ENCODE measurements at places on chromosomes 3 and 15. TPM values are rescaled to one million over a fixed set of nuclear protein-coding genes. Genes with fewer than 3 reads are reported as not detected.

Gene CCDC13
- total RNA-seq: 0.02 TPM

DNA sequence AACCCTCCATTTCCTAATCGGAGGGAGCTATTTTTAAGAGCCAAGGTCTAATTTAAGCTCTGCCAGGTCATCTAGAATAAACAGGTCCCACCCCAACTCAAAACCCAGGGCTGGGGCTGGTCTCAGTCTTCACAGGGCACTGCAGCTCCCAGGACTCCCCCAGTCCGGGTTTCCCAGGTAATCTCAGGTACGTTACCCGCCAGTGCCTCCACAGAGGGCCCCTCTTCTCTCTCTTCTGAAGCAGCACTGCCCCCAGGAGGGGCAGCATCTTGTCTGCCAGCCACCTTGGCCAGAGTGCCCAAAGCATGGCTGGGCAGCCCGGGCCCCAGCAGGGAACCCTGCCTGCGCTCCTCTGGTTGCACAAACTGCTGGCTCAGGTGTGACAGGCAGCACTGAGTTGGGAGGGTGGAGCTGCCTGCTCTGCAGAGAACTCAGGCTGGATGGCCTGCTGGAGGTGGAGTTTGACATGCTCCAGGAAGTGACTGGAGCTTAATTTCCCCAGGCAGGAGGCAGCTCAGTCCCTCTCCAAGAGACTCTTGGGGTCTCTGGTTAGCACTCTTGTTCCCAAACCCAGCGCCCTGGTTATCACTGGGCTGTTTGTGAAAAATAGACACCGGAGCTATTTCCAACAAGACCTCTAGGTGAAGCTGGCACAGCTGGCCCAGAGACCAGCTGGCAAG lies at the start of gene PLA2G4F:
Gene PLA2G4F, minus strand, starts transcription at position 394 of the 680 bp plus-strand sequence. Its CDS starts 87 bp downstream, at position 307.
- DNase-seq: no peak

DNA sequence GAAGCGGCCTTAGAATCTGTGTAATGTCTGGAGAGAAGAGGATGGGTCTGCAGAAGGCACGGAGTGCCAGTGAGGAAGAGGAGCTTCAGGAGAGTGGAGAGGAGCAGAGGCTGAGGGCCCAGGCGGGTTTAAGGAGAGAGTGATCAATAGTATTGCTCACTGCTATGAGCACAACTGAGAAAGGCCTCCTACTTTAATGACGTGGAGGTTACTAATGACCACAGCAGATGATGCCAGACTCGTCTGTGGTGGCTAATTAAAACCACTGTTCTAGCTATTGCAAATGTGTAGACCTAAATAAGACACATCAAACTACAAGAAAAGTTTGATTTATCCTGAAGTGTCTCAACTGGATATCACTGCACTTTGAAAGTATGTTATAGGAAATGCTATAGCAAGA lies 33.2 kb downstream of the MTMR10 start:
- no peak for DNase-seq

GRCh38 chr3:97121386-97121785 lies 307.0 kb downstream of the EPHA6 start:
- no peak for DNase-seq

DNA sequence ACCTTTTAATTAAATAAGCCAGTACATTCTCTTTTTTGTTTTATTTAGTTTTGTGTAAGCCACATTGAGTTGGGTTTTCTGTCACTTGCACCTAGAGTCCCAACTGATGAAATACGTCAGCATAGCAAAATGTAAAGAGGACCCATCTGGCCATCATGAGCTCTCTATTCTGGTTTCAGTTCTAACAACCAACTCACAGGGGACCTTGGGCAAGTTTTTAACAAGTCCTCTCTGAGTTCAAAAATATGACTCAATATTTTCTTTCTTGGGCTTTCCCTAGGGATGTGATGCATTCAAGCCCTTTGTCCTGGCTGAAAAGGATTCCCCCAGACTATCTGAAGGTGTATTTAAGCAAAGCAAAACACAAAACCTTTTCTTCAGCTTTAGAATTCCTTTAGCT lies 32.9 kb downstream of the PLCH1 start:
- no peak for DNase-seq

DNA sequence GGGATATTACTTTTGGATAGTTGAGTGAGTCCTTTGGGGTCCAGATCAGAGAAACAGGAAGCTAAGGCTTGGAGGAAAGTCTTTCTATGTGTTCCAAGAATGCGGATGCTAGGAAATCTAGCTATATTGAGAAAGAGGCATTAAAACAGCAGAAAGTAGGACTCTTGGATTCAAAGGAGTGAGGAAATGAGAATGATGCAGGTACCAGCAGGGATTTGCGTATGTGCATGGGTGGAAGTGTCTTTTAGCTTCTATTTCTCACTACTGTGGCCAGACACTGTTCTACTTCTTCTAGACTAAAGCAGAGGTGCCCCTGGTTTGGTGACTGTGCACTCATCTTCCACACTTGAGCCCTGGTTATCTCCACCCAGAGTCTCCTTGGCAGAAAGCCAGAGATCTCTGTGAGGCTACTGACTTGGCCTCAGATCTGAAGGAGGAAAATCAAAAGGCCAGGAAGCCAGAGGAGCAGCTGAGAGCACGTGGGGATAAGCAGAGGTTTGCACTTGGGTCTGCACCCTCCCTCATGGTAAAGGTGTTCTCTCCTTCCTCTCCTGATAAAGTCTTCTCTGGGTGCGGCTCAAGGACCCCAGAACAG lies 44.3 kb downstream of the ATP2B2 start:
- DNase-seq: no peak

DNA sequence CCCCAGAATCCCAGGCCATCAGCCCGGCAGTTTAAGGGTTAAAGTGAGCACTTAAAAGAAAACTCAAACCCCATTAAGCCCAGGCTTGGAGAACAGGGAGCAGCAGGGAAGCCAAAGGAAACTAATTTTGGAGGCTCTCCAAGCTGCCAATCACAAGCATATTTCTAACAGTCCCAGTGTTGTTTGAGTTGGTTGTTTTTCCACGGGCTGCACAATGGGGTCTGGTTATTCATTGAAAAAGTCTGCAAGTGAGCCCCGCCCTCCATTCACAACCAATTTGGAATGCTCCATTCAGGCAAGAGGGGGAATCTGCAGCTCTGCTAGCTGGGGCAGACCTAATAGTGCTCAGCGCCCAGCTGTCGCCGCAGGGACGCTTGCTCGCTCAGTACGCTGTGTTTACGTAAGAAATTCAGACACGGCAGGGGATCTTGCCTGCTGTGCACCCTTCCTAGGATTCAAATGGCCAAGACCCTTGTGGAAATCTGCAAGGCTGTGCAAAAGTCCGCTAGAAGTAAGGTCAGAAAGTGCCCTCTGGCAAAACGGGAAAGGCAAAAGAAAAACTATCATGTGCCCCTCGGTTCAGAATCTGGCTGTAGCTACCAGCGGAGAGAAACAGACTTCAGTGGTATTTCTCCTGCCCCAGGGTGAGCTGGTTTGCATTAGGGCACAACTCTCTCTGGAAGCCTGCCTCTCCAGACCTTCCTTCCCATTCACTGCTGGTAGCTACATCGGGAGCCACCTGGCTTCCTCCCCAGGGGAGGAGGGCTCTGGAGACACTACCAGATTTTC lies 11.0 kb downstream of the ETV5 start:
- peak; percentile 38 for DNase-seq

GRCh38 chr3:108017587-108017986 lies 73.2 kb downstream of the CD47 start:
- DNase-seq: no peak

DNA sequence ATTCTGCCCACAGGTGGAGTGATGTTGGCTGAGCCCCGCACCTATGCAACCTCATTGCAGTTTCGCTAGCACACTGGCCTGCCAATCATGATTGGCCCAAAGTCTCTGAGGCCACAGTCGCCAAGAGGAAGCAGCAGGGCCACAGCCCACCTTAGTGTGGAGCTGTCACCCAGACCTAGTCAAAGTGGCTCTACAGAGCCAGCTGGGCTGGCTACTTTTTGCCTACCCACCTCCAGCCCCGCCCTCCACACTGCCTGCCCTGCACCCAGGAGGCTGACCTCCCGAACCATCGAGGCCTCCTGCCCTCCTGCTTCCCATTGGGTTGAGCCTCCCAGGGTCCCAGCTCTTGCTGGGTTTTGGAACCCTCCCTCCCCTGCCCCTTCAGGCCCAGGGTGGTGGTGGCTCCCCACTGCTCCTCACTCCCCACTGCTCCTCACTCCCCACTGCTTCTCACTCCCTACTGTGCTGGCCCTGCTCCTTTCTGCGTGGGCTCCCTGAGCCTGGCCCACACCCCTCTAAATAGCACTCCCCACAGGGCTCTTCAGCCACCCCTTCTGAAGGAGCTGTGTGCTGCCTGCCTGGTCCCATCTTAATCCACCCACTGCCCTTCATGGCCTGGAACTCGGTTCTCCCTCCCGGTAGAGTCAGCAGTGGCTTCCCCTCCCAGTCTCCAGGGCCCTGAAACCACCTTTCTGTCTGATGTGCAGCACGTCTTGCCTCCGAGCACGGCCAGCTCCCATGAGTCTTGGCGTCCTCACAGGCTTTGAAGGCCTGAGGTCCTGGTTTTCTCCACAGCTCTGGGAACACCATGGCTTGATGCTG lies 89.3 kb downstream of the WNT7A start:
- DNase-seq: no peak

DNA sequence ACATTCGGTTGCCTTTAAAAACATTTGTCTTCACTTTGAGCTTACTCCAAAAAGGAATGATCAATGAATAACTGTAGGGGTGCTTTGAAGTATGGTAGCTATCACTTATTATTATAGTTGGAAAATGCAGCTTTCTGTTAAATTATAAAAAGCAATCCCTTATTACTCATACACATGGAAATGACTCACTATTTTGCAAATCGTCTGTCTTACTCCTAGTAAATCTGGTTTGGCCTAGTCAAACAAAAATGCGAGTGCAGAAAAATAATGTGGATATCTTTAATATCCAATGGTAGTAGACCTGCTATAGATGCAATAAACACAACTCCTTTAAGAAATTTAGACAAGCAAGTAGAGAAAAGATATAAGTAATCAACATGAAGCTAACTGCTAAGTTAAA lies 112.5 kb downstream of the ZIC1 start:
- DNase-seq: peak; percentile 50
